RWPE1 (cell line): ENCODE measurements at places on chromosomes 4 and X.
A peak's percentile ranks its signal among the peaks of the same experiment; 100 is the strongest.

DNA sequence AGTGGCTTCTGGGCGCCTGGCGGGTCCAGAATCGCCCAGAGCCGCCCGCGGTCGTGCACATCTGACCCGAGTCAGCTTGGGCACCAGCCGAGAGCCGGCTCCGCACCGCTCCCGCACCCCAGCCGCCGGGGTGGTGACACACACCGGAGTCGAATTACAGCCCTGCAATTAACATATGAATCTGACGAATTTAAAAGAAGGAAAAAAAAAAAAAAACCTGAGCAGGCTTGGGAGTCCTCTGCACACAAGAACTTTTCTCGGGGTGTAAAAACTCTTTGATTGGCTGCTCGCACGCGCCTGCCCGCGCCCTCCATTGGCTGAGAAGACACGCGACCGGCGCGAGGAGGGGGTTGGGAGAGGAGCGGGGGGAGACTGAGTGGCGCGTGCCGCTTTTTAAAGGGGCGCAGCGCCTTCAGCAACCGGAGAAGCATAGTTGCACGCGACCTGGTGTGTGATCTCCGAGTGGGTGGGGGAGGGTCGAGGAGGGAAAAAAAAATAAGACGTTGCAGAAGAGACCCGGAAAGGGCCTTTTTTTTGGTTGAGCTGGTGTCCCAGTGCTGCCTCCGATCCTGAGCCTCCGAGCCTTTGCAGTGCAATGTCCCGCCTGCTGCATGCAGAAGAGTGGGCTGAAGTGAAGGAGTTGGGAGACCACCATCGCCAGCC, at the start of gene ATOH1:
Gene ATOH1 (plus strand): TSS at position 422 of the 663 bp plus-strand sequence. CDS start 174 bp downstream, at position 596.
- DNase-seq: peak; percentile 32

DNA sequence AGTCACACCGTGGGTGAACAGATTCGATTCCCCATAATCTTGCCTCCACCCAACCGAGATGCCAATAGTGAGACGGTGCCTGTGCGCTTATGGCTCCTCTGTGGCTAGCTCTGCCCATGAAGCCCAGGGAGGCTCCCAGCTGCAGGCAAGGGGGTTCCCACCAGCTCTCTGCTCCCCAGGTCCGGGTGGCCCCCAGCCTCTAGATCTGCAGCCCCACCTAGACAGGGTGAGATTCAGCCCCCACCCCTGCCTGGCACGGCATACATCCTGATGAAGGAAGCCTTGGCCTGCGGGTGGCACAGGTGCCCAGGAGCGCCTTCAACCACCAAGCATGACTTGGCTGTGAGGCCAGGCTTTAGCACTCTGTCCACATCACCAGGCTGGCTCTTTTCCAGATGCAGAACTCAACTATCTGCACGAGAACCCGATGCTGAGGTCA, 40.6 kb downstream of the WDR1 start:
- no peak for DNase-seq

- no peak for DNase-seq
Observed at GRCh38 chrX:16924631-16925480, 21.6 kb upstream of the REPS2 start.

DNA sequence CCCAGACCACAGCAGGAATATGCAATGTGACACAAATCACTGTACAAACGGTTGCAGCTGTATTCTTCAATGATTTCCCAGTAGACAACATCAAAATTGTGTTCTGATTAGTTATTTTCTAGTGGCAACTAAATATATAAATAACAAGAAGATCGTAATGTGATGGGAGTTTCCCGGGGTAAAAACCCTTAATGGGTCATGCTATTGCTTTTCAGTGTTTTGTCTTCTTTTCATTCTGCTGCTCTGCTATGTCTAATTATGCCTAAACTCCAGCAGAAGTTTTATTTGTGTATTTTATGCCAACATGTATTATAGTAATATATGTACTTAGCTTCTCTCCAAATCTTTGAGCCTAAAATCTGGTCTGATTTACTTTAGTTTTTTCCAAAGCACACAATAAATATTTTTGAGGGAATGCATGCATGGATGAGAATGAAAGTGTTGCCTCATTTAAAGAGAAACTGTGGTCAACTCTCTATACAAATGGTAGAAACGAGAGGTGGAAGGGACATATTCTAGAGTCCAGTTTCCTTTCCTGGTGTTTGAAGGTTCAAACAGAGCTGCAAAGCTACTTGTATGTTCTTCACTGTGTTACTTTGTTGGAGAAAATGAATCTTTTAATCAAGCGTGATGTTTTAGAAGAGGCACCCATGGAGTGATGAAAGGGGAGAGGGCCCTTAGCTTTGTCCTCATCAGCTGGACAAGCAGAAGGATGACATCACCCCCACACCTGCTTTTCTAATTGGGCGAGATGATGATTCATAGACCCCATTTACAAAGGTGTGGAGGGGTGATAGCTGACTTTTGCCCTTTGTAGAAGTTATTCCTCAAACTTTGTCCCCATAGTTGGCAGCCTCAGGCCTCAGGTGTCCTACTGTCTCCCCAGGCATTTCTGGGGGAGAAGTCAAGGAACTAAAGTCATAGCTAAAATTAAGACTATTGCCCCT, 129.7 kb downstream of the FRAS1 start:
- DNase-seq: no peak

GRCh38 chr4:108148316-108148715, 20.4 kb downstream of the LEF1 start:
- no peak for DNase-seq

DNA sequence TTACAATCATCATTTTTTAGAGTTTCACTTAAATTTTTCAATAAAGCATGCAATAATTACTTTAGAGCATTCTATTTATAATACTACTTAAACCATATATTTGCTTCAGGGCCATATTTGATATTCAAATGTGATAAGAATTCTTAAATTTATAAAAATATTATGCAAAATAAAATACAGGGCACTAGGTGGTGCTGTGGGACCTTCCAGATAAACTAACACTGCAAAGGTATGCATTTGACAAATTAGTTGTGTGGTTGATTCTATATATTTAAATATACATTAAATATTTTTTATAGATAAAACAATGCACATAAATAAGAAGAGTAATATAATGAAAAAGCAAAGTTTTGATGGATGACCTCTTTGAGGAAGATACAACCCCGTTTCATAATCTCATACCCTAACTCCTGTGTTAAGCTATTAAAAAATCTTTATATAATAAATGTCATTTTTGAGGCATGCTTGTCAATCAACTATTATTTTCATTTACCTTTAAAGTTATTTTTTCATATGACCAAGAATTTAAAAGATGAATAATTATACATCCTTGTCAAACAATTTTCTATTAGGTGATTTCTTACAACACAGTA, 128.4 kb downstream of the REELD1 start:
- no peak for DNase-seq

DNA sequence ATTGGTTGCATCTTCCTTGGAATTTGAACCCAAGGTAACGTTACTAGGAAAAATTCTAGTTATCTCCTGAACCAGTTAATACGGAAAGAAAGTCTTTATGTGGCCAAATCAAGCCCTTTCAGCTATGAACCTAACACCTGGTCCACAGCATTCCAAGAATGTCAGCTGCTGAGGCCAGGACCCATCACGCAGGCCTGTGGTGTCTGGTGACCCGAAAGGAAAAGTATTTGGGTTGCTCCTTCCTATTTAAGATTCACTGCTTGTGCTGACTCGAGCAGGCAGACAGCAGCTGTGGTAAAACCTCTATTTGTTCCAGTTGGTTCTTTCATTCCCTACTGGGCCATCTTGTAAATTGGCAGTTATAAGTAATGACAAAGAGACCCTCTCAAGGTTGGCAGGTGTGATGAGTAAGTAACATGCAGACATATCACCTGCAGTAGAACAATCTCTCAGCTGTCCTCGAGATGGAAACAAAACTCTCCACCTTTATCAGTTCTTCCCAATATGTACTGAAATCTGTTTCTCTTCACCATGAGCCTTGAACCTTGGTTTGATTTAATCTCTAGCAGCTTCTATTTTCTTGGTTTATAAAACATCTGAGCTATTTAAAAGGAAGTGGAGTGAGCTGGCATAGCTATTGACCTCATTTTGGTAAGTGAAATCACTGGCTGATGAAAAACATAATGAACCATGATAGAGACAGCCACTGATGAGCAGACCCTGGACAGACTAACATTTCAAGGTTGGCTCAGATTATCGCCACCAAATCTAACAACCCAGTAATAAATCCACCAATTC, 182.1 kb upstream of the SMIM31 start:
- DNase-seq: no peak
